ENCODE measurements at places on chromosomes 4 and X.

DNA sequence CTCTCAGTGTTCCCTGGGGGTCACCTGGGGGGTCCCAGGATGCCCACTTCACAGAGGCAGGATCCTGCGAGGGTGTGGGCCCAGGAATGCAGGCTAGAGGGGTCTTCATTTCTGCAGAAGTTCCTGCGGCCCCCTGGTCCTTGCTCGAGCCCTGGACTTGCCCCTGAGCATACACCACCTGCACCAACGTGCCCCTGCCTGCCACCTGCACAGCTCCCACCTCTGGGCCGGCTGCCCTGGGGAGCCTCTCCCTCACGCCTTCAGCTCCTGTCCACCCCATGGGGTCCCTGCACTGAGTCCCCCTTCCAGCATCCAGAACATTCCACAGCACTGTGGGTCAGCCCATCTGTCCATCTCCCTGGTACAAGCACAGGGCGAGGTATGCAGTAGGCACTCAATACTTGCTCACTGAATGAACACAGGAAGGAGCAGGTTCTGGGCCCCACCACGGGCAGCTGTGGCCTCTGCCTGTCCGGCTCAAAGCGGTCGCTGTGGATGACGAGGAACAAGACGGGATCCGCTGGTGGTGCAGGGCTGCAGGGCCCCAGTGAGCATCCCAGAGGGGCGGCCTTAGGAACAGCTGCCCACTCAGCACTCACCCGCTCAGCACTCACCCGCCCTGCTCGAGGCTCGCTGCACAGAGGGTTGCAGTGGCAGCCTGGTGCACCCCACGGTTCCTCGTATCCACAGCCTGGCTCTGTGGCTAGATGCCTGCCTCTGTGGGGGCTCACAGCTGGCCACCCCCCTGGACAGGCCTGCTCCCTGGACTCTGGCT lies 70.5 kb upstream of the MXD4 start:
- DNase-seq = no peak

DNA sequence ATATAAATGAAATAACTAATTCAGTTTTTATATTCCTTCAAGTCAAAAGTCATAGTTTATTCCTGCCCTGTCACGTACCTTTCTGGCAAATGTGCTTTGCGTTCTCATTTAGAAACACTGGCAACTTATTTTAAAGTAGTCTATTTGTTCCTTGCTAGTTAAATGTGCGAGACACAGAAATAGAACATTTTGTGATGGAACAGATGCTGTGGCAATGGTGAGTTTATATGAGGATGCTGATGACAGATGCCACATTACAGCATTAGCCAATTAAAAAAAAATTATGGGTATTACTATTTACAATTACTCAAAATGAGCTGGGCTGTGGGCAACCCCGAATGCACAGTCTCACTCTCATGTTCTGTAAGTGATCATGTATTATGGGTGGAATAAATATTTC lies 26.1 kb upstream of the EPHA5 start:
- no peak for DNase-seq

GRCh38 chr4:16140879-16141249 lies 57.0 kb upstream of the PROM1 start:
- DNase-seq = peak; percentile 92

GRCh38 chr4:176845636-176846035 lies 52.9 kb upstream of the VEGFC start:
- no peak for DNase-seq

DNA sequence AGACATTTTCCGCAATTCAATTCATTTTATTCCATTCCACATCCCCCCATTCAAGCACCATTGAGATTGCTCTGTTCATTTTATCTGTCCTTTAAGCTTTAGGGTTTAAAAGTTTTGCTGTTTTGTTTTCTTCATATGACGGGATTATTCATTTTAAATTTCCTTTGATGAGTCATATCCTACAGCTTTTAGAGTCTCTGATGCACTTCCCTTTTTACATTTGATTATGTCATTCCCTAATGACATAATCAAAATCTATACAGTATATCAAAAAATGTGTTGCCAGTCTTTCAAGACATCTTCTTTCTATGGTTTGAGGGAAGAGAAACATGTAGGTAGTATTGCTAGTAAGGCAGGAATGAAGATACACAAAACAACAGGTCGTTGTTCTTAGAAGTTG lies 456.3 kb downstream of the PDGFC start:
- DNase-seq = no peak

All from adipocyte (in vitro differentiated cells).